Endothelial cell of coronary artery (primary cell): ENCODE measurements at places on chromosomes 6 and 20. TPM values are rescaled to one million over a fixed set of nuclear protein-coding genes. Genes with fewer than 3 reads are reported as not detected.

The CENPW gene
- 9.8 and 23.6 TPM in 2 replicates for total RNA-seq

The C4B gene
- total RNA-seq: 0.63 and 1.8 TPM in 2 replicates

The GABRR1 gene
- total RNA-seq: not detected in 2 replicates

The SALL4 gene
- under 0.01 TPM in 2 replicates for total RNA-seq

The FAM217A gene
- total RNA-seq: not detected in 2 replicates

The MAD2L1BP gene
- total RNA-seq: 19.1 and 23.6 TPM in 2 replicates

The WFDC10A gene
- not detected in 2 replicates for total RNA-seq

The LINC00237 gene
- total RNA-seq: not detected in 2 replicates

The CRISP1 gene
- total RNA-seq: not detected in 2 replicates

The LKAAEAR1 gene
- not detected in 2 replicates for total RNA-seq

The ID4 gene
- under 0.01 and 3.7 TPM in 2 replicates for total RNA-seq

The EEF1E1 gene
- 37.4 and 51.3 TPM in 2 replicates for total RNA-seq

The MAP7 gene
- 0.28 and 0.36 TPM in 2 replicates for total RNA-seq

The CAGE1 gene
- total RNA-seq: 0.09 and 0.19 TPM in 2 replicates

The GINM1 gene
- total RNA-seq: 29.0 and 52.3 TPM in 2 replicates

The OLIG3 gene
- not detected in 2 replicates for total RNA-seq

The GSTA2 gene
- not detected in 2 replicates for total RNA-seq

The PTCRA gene
- not detected in 2 replicates for total RNA-seq

The PROKR2 gene
- total RNA-seq: not detected in 2 replicates

The DTD1 gene
- 74.9 and 98.3 TPM in 2 replicates for total RNA-seq

The B3GAT2 gene
- total RNA-seq: under 0.01 TPM in 1 of 2 replicates, not detected in the other

The FERMT1 gene
- total RNA-seq: 1.7 and 3.0 TPM in 2 replicates

The ADTRP gene
- total RNA-seq: 2.7 and 40.0 TPM in 2 replicates

The REM1 gene
- 0.09 and 0.18 TPM in 2 replicates for total RNA-seq

The C6orf58 gene
- total RNA-seq: 0.18 TPM in 1 of 2 replicates, not detected in the other

The SEL1L2 gene
- not detected in 2 replicates for total RNA-seq

The TMEM200A gene
- total RNA-seq: 0.38 and 1.4 TPM in 2 replicates
